ENCODE measurements at places on chromosomes 7 and 10.

GRCh38 chr10:77689339-77689738 lies 51.7 kb upstream of the KCNMA1 start:
- DNase-seq: no peak

GRCh38 chr7:101114492-101114891 lies 12.4 kb upstream of the SERPINE1 start:
- no peak for DNase-seq

DNA sequence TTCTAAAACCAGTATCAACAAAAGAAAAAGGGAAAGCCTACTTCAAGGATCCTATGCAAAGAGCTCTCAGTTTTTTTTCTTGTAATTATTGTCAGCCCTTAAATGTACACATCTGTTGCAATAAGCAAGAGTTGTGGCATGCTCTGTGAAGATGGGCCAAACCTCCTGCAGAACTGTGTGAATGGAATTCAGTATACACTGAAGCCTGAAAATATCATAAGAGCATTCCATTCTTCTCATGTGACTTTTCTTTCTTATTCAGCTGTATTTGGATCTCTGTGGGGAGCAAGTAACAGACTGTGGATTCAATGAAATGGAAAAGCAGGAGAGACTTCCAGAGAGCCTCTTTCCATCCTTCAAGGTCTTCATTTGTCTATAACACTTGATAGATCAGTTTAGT lies 130.7 kb downstream of the SAMD9 start:
- DNase-seq: no peak

GRCh38 chr7:134355927-134356326 lies 39.2 kb upstream of the SLC35B4 start:
- no peak for DNase-seq

- no peak for DNase-seq
These were observed 16.1 kb upstream of the LAMB4 start for GRCh38 chr7:108146070-108146842.

- no peak for DNase-seq
These were observed 34.3 kb downstream of the FAM53B start for GRCh38 chr10:124709861-124710260.

GRCh38 chr10:132593900-132594876 lies 56.6 kb downstream of the INPP5A start:
- no peak for DNase-seq

DNA sequence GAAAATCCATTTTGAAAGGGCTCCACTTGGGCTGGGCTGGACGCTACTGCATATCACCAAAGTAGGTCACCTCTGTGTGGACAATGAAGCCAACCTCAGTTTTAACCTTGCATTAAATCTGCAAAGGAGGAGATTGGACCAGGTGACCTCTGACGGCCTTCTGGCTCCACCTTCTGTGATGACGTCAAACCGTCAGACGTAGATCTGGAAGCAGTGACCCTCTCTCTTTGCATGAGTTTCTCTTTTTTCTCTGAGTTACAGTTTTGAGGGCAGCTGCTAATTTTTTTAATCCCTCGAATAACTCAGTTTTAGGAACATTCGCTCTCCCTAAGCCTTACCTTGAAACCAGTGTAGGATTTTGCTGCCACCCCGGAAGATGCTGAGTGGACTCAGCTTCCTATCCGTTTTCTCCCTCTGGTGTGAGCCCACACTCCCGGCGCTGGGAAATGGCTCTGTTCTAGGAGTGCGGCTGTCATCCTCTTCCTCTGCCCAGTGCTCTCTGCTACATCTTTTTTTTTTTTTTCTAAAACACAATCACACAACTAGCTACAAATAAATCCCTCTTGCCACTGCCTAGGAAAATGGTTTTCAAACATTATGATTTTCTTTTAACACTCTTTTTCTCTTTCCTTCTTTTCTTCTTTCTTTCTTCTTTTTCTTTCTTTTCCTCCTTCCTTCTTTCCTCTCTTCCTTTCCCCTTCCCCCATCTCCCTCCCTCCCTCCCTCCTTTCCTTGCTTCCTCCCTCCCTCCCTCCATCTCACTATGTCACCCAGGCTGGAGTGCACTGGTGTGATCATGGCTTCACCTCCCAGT lies 27.7 kb upstream of the NMT2 start:
- no peak for DNase-seq

- no peak for DNase-seq
These were observed 193.1 kb upstream of the SEMA3C start for GRCh38 chr7:81111781-81112540.

GRCh38 chr10:95266674-95267095 lies 24.1 kb downstream of the PDLIM1 start:
- no peak for DNase-seq

DNA sequence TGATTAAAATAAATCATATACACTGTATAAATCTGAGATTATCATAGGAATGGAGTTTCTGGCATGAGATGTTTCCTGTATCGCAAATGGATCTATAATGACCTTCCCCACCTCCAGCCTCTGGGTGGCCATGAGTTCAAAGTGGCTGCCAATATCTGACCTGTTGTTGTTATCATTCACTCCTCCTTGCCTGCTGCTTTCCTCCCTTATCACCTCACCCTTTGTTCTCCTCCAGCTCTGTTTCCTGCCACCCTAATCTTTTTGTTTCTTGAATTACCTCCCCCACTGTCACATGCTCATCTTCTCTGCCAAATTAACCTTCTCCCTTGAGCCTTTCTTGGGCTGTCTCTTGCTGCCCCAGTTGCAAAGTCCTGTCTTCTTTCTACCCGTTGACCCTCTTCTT lies 12.0 kb downstream of the SCD start:
- DNase-seq: no peak

All from stimulated activated CD8-positive, alpha-beta memory T cell treated with anti-CD3 and anti-CD28 coated beads, Interleukin-15, amount 100 ng/mL, for 4 hours (primary cell).